Activated naive CD4-positive, alpha-beta T cell treated with anti-CD3 and anti-CD28 coated beads, Interleukin-2, amount 50 U/mL, for 16 hours (primary cell): ENCODE measurements at places on chromosomes 1 and 21.

DNA sequence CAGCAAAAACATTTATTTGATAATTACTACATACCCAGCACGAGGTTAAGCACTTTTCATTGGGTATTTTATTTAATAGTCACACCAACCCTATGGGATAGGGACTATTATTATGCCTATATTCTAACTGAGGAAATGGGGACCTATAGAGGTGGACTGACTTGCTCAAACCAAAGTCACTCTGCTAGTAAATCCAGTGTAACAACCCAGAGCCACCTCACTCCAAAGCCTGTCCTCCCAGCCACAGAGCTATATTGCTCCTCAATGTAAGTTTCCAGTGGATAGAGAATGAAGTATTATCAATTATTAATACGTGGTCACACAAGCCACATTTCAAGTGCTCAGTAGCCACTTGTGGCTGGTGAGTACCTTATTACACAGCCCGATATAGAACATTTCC lies 97.5 kb downstream of the RGS2 start:
- DNase-seq = no peak

GRCh38 chr1:7257225-7257624 lies 472.0 kb downstream of the CAMTA1 start:
- DNase-seq = no peak

GRCh38 chr1:71081697-71082080 lies 854 bp upstream of the ZRANB2 start:
- DNase-seq = peak; percentile 10

- DNase-seq = no peak
Observed at GRCh38 chr1:50720457-50721053, 239.5 kb downstream of the FAF1 start.

- DNase-seq = no peak
Observed at GRCh38 chr21:28758042-28758882, 234.4 kb downstream of the LTN1 start.

- no peak for DNase-seq
Observed at GRCh38 chr1:241485554-241485992, 34.0 kb downstream of the FH start.

GRCh38 chr1:18855573-18855972 lies 3.9 kb downstream of the TAS1R2 start:
- DNase-seq = no peak

- DNase-seq = no peak
Observed at GRCh38 chr1:195851804-195852203, 756.4 kb downstream of the KCNT2 start.

- DNase-seq = peak; percentile 67
Observed at GRCh38 chr1:110674337-110675059, at the start of gene KCNA3. KCNA3 (minus strand) TSS chr1:110674940; CDS start chr1:110674809, 131 bp downstream.

DNA sequence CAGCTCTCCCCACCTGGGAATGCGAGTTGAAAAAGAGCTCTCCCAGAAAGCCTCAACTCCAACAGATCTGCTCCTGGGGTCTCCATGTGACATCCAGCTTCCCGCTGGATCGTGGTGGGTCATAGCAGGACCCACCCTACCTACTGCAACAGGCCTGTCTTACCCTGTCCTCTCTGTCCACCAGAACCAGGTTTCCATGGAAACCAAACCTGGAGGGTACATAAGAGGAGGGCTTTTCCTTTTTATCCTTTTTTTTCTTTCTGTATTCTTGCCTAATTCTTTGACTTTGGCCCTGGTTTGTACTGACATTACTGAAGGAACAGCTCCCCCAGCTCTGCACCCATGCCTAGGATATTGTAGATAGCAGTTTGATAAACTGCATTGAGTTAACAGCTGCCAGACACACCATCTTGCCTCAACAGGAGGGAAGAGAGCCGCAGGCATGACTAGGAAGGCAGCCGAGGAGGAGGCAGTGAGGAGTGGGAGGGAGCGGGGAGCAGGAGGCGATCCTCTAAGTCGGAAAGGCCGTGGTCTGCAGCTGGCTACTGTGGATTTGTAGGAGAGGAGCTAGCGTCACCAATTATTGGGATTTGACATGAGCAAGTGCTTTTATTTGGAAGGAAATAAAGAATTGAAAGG lies 9.7 kb upstream of the FMOD start:
- no peak for DNase-seq

DNA sequence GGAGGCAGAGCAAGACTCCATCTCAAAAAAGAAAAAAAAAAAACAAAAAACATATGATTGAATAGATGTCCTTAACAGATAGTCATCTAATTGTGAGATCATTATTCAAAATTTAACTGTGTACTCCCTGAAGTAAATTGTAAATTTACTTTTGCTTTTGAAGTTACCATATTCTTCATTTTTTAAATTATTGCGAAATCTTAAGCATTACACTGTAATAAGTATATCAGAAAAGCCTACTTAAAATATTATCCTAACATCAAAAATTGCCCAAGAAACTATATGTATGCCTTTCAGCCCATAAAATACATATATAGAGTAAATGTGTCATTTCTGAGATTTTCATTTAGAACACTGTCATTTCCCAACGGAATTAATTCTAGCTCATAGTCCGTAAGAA lies 91.9 kb downstream of the AK5 start:
- DNase-seq = no peak

DNA sequence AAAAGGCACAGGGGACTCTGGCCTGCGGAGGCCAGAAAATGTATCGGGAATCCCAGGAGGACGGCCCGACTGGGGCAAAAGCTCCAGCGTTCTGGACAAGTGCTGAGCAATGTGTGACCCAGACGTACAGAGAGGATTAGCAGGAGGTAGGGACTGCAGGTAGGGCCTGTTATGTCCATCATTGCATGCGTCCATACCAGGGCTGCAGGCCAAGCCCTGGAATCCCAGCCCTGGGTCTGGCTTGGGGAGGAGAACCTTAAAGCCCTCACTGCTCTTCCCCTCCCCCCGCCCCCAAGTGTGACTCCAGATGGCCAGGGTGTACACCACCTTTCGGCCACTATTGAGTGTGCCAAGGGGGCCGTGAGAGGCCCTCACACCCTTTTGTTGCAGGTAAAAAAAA lies 2.0 kb downstream of the RNF207 start:
- no peak for DNase-seq

DNA sequence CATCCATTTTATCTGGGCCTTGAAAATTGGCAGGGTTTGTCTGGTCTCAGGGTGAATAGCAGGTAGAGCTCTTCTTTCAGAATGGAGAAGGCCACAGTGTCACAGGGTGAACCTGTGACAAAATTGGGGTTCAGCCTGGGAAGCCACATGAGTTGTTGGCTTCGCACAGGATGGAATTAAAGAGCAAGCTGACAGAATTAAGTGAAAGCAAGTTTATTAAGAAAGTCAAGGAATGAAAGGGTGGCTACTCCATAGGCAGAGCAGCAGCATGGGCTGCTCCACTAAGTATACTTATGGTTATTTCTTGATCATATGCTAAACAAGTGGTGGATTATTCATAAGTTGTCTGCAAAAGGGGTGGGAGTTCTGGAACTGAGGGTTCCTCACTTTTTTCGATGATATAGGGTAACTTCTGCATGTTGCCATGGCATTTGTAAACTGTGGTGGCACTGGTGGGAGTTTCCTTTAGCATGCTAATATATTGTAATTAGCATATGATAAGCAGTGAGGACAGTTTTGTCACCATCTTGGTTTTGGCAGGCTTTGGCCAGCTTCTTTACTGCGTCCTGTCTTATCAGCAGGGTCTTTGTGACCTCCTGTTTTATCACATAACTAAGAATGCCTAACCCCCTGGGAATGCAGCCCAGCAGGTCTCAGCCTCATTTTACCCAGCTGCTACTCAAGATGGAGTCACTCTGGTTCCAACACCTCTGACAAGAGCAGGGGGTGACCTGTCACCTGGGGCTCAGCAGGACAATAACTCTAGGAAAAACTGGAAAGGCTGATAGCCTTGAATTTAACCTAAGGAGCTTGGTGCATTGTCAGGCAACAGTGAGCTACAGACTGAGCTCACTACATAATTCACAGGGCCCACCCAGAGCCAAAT lies 5.1 kb downstream of the IFNAR2 start:
- no peak for DNase-seq

GRCh38 chr21:35053356-35054096 lies 4.4 kb upstream of the RUNX1 start:
- DNase-seq = no peak

GRCh38 chr1:58699011-58699762 lies 675 bp downstream of the MYSM1 start:
- no peak for DNase-seq

- no peak for DNase-seq
Observed at GRCh38 chr1:20282533-20282932, 8.1 kb upstream of the VWA5B1 start.

DNA sequence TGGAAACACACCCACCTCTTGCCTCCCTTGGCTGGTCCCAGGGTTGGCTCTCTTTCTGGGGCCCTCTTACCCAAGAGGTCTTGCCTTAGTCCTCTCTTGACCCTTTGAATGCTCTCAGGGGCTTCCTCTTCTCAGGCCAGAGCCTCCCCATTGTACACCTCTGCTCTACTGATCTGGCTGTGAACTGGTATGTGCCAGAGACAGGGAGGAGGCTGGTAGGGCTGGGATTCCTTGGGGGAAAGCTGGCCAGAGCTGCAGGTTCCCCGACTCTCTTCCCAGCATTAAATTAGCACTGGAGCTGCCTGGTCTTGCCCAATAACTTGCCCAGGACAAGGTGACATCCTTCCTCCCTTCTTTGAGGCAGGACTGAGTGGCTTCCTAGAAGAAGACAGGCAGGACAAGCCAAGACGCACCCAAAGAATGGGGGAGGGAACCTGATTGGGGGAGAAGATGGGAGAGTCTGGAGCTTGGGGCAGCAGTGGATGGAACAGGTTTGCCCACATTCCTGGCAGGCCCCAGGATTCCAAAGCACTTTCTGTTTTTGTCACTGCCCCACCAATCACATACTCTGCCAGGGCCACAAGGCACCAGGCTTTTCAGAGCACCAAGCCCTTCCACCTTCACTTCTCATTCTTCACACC lies 37.2 kb upstream of the CITED4 start:
- DNase-seq = no peak
